Activated T-helper 1 cell treated with Interleukin-2 at 50 U/mL for 16 hours (primary cell): ENCODE measurements at places on chromosomes 1 and 21.

DNA sequence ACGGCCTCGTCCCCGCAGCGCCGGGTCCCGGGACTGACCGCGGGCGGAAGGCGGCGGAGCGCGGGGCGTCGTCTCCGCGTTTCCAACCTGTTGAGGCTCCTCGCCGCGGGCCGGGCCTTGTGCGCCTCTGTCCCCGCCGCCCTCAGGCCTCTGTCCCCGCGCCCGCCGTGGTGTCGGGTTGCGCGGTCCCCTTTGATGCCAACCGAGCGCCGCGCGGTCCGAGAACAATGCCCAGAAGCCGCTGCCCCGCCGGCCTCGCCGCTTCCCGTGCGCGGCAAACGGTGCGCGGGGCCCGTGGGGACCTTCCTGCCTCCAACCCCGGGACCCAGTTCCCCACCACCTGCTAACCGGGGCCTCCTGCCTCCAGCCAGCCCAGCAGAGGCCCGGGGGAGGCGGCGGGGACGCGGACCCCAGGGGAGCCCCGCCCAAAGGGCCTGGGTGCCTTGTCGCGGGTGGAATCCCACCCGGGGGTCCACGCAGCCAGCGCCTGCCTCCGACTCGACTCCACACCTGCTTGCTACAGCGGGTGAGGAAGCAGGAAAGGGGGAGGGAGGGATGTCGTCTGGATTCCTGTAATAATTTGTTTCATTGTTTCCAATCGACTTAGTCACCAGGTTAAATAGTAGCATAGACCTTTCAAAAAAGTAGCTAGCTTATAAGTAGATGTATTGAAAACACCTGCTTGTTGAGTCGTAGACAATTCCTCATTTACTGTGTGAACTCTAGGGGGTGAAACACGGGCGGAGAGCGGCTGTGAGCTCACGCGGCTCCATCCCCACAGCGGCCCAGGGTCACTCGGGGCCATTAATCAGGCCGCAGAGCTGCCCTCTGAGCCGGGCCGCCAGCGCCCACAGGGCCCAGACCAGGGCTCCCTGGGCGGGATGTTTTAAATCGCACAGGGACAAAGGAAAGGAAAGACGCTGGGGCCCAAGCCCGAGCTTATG, 1.1 kb downstream of the COL18A1 start:
- no peak for DNase-seq

DNA sequence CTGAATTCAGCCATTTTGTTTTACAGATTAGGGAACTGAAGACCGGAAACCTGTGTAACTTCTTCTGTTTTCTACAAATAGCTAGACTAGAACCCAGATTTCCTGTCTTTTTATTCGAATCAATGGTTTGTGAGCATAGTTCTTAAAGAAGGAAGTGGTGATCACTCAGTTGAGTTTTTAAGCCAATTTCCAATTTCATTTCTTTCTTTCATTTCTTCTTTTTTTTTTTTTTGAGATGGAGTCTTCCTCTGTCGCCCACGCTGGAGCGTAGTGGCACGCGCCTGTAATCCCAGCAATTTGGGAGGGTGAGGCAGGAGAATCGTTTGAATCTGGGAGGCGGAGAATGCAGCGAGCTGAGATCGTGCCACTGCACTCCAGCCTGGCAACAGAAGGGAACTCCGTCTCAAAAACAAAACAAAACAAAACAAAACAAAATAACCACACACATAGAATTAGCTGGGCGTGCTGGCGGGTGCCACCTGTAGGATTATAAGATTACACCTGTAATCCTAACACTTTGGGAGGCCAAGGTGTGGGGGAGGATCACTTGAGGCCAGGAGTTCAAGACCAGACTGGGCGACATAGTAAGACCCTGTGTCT, 3.0 kb upstream of the MDM4 start:
- no peak for DNase-seq

GRCh38 chr1:26571381-26571780, 41.8 kb downstream of the RPS6KA1 start:
- DNase-seq = no peak

DNA sequence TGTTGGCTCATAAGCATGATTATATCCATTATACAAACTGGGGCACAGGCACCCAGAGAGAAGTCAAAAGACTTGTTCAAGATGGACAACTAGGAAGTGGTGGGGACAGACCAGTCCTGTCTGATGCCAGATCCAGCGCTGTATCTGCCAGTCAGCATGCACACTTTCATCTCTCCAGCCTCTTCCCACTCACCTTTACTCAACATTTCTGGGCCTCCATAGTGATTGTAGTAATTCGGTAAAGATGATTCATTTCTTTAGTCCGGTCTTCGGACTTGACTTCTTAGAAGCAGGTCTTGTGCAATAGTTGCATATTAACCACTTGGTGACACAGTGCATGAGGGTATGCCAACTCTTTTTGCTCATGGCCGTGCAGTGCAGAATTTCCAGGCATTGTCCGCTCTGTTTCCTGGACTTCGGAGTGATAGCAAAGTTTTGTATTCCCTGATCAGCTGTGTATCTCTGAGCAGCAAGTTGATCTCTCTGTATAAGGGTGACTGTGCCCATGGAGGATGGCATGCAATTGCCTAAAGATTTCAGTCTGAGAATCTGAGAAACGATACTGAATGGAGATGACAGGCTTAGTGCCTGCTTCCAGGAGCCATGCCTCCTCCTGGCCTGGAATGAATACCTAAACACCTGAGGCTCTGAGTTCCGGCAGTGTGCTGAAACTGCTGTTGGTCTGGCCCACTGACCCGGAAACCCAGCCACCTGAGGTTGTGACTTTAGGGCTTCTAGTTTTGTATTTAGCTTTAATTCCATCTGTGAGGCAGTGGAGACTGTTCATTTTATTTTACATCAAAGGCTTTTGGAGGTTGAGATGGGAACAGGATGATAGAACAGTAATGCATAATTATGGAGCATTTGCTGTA, 39.0 kb downstream of the GALNT2 start:
- no peak for DNase-seq

DNA sequence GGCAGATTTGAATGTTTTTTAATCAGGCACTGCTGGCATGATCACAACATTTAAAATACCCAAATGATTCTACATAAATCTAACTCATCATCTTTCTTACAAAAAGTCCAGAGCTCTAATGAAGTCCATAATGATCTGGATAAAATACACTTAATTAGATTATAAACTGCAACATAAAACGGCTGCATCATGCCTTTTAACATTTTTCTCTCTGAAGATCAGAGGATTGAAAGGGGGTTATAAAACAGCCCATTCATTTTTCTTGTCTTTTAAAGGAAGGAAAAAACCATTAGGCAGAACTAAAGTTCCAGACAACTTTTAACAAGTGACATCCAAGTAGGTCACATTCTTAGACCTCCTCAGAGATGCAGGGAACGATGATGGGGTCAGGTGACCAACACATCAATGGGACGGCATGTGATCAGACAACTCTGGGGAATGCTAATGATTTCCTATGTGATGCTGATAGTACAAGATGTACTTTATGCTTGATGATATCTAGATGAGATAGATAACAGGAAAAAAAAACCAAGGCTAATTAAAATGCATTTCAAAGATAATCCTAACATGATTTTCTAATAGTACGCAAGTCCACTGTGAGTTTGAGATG, 455.1 kb downstream of the SMYD3 start:
- DNase-seq = no peak

DNA sequence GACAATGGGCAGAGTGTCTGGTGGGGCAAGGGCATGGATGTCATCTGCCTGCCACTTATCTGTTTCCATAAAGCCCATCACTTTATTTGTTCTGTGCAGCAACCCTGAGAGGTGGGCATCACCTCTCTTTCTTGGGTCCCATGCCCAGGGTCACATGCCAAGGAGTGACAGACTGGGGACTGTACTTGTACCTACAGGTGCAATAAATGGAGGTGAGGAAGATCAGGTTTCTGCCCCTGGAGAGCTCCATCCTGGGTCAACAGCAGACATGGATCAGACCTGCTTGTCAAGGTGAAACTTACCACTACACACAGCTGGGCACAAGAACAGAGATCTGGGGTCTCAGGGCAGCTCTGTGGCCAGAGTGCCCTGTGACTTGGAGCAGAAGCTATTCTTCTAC, 18.4 kb upstream of the PRDM16 start:
- no peak for DNase-seq

- DNase-seq = no peak
Observed at GRCh38 chr1:174743654-174744561, 255.8 kb upstream of the CACYBP start.

- no peak for DNase-seq
Observed at GRCh38 chr1:190633488-190633887, 155.8 kb upstream of the BRINP3 start.

DNA sequence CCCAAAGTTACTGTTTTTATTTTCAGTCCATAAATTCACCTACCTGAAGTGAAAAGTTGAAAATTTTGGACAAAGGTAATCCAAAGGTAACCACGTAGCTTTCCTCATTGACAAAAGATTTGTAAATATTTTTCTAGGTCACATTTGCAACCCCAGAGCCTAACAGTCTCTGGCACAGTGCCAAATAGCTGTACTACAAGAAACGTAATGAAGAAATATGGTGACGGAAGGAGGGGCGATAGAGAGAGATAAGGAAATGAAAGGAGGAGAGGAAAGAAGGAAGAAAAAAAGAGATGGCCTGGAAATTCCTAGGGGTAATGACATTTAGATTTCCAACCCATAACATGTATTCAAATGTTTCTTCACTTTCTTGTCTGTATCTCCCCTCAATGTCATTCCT, 159.4 kb downstream of the BARHL2 start:
- no peak for DNase-seq

DNA sequence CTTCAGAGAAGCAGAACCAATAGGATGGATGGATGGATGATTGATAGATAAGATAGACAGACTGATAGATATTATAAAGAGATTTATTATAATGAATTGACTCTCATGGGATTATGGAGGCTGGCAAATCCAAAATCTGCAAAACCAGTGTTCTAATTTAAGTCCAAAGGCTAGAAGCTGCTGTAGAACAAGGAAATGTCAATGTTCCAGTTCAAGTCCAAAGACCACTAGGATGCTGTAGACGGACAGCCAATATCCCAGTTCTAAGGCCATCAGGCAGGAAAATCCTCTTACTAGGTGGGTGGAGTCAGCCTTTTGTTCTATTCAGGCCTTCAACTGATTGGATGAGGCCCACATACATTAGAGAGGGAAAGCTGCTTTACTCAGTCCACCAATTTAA, 4.1 kb upstream of the SLC44A3 start:
- DNase-seq = no peak

- DNase-seq = no peak
Observed at GRCh38 chr1:8047112-8047511, 21.0 kb upstream of the ERRFI1 start.

GRCh38 chr1:75124510-75124909, 9.7 kb upstream of the LHX8 start:
- no peak for DNase-seq

- no peak for DNase-seq
Observed at GRCh38 chr1:198756470-198756869, 117.6 kb downstream of the PTPRC start.

DNA sequence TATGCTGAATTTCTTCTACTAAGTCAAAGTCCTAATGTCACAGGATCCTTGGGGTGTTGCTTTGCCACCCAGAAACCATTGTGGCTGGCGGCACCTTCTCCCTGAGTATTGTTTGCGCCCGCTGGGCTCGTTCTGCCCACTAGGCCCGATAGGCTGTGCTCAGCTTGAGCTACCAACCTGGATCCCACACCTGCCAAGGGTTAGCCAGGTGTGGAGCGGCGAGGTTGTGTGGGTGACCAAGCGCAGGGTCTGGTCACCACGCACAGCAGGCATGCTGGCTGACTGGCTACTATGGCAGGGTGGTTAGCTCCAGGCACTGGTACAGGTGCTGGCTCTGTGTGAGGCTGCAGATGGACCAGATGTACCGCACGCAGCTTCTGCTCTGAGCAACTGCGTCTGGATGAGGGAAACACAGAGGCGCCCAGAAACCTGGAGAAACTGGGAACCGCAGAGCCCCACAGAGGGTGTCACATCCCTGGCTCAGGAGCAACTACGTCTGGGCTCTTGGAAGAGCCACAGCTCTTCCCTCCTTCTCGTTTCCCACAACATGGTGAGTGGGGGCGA, 50.3 kb upstream of the SCYL3 start:
- no peak for DNase-seq

GRCh38 chr21:38494251-38494642, 4.0 kb downstream of the ERG start:
- no peak for DNase-seq

DNA sequence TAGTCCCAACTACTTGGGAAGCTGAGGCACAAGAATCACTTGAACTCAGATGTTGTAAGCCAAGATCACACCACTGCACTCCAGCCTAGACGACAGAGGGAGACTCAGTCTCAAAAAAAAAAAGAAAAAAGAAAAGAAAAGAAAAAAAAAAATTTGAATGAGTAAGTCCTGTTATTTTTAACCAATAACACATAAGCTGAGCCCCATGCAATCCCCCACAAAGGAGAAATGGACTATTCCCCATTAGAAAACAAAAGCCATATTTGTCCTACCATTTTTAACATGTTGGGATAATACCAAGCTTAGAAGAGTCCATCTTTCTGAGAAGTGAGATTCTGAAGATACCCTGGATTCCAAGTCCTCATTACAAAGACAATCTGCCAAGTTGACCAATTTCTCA, 32.4 kb downstream of the LTN1 start:
- no peak for DNase-seq

DNA sequence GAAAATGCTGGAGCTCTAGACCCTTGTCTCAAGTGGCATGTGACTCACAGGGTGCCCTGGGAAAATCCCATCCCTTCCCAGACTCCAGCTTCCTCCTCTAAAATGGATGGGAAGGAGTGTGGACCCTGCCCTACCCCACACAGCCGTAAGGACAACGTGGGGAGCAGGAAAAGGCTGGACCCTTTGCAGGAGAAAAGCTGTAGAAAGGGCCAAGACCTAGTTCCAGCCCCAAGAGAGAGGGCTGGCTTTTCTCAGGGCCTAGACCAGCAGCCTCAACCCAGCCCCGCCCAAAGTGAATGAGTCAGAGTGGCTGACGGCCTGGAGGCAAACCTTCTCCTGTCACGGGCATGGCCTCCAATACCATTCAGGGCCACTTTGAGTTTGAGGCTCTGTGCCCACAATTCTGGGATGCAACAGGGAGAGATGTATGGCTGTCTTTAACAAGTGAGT, 1.1 kb downstream of the LAMB3 start:
- peak; percentile 23 for DNase-seq

DNA sequence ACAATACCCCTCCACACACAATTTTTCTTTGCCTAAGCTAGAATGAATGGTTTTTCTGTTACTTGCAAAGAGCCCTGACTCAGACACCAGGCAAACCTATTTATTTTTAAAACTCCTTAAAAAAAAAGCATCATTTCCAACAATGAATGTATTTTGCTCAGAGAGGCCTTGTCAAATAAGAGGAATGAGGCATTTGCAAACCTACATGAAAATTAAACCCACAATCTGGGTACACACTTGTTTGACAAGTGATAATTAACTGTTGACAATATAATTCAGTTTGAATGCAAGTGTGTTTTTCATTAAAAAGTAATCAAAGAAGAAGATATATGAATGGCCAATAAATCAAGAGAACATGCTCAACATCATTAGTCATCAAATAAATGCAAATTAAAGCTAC, 339.5 kb downstream of the PTPRU start:
- DNase-seq = no peak

DNA sequence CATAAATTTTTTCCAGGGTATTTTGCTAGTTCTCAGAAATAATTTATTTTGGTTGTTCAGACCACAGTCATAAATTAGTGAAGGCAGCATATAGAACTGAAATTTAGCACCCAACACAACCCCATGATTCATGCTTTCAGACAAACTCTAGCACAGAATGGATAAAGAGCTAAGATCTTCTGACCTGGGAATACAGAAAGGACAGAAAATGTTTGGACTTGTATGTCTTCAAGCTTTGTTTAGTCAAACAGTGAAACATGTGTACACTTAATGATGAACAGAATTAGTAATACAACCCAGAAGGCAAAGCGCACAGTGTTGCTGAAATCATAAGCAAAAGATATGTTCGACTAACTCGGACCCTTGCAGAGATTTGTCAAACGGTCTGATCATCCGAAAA, 205.6 kb downstream of the APP start:
- no peak for DNase-seq
